ENCODE measurements at places on chromosomes 4 and X. TPM values are rescaled to one million over a fixed set of nuclear protein-coding genes. Genes with fewer than 3 reads are reported as not detected.

The NUDT10 gene
- polyA plus RNA-seq: 5.4 TPM

The AP1AR gene
- polyA plus RNA-seq: 12.0 TPM

The CACNA1F gene
- 0.16 TPM for polyA plus RNA-seq

The SSX3 gene
- not detected for polyA plus RNA-seq

The CXCL6 gene
- polyA plus RNA-seq: 0.44 TPM

The HERC6 gene
- 1.6 TPM for polyA plus RNA-seq

The NKX6-1 gene
- polyA plus RNA-seq: not detected

The CXCL1 gene
- 0.36 TPM for polyA plus RNA-seq

The XG gene
- 2.1 TPM for polyA plus RNA-seq
